ENCODE measurements at places on chromosomes 6 and 20. TPM values are rescaled to one million over a fixed set of nuclear protein-coding genes. Genes with fewer than 3 reads are reported as not detected.

DNA sequence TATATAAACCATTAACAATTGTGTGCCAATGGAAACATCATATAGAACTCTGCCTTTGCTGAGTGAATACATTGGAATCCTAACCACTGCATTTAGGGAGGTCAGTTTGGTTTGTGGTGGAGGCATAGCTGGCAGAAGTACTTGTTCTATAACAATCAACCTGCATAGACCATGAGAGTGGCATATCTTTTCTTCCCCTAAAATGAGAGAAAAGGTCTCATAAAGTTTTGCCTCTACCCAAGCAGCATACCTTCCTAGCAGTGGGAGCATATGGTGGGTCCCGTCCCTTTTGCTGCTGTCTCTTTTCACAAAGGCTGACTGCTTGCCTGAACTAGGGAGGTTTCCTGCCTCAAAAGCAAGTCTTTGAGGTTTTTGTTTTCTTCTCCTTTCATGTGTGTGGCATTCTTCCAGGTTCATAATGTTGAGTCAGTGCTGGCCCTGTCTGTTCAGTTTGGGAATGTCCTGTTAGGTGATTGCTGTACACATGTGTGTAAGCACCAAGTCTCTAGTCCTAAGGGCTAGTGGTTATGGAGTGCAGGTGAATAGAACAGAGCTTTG is 61.2 kb upstream of the SUPT3H start:
- no peak for DNase-seq

Gene STK38
- 39.0 TPM for total RNA-seq

- DNase-seq = no peak
Measured at GRCh38 chr6:107832151-107833056, 8.3 kb upstream of the SCML4 start.

GRCh38 chr6:41200296-41200900 is 551 bp downstream of the TREML2 start:
- no peak for DNase-seq

Gene PDE10A
- 1.1 TPM for total RNA-seq

Gene POM121L2
- not detected for total RNA-seq

Gene TEAD3
- 22.3 TPM for total RNA-seq

DNA sequence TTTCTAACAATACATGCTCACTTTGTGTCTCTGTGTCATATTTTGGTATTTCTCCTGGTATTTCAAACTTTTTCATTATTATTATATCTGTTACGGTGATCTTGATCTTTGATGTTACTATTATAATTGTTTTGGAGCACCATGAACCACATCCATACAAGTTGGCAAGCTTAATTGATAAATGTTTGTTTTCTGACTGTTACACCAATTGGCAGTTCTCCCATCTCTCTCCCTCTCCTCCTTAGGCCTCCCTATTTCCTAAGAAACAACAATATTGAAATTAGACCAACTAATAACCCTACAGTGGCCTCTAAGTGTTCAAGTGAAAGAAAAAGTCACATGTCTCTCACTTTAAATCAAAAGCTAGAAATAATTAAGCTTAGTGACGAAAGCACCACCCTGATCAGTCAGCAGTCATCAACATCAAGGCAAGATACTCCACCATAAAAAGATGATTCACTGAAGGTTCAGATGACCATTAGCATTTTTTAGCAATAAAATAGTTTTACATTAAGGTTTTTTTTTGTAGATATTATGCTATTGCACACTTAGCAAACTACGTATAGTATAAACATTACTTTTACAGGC is 61.5 kb downstream of the IBTK start:
- DNase-seq = no peak

Gene PSORS1C2
- not detected for total RNA-seq

- no peak for DNase-seq
Measured at GRCh38 chr6:42211726-42212125, 5.9 kb downstream of the MRPS10 start.

DNA sequence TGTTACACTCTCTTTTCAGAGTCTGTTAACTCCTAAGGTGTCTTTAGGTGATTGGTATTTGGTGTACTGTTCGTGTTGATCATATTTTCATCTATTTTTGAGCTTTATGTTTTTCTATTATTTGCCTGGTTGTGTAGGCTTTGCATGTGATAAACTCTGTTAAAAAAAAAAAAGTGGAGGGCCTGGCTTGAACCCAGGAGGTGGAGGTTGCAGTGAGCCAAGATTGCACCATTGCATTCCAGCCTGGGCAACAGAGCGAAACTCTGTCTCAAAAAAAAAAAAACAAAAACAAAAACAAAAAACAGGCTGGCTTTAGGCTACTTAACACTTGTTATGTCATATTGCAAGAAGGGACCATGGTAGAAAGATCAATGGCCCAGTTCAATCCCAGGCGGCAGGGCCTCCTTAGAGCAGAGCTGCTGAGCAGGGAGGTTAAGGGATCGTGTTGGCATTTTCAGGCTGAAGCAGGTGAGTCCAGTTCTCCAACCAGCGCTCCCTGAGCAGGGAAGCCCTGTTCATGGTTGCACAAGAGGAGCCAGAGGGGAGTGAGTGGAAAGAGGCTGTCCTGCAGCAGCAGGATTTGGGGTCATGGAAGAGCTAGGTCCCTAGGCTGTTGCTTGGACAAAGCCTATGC is 8.5 kb downstream of the PYGB start:
- peak; percentile 48 for DNase-seq

GRCh38 chr6:34593701-34594100 is 37.6 kb upstream of the SPDEF start:
- DNase-seq = no peak

DNA sequence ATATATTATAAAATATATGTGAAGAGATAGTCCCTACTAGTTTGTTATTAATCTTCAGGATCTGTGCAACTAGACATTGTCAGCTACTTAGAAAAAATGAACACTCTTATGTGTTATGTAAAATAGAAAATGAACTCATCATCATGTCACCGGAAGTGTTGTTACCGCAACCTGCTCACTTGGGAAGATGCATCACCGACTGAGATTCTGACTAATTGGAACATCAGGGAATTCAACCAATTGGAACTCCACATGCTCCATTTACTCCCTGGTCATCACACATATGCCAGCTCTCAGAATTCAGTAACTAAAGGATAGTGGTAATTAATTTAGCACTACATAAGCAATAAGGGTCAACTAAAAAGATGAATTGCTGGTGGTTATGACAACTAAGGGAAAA is 16.7 kb upstream of the B3GAT2 start:
- no peak for DNase-seq

- DNase-seq = no peak
Measured at GRCh38 chr6:149860834-149861602, 3.1 kb downstream of the LRP11 start.

- peak; percentile 80 for DNase-seq
Measured at GRCh38 chr6:25652007-25652515, at the start of gene SCGN. Gene SCGN (plus strand): TSS chr6:25652215. CDS start chr6:25652404, 189 bp downstream.

Gene UNC5CL
- 0.97 TPM for total RNA-seq

- no peak for DNase-seq
Measured at GRCh38 chr20:50085481-50086365, 27.2 kb downstream of the UBE2V1 start.

Gene MEP1A
- total RNA-seq = not detected

DNA sequence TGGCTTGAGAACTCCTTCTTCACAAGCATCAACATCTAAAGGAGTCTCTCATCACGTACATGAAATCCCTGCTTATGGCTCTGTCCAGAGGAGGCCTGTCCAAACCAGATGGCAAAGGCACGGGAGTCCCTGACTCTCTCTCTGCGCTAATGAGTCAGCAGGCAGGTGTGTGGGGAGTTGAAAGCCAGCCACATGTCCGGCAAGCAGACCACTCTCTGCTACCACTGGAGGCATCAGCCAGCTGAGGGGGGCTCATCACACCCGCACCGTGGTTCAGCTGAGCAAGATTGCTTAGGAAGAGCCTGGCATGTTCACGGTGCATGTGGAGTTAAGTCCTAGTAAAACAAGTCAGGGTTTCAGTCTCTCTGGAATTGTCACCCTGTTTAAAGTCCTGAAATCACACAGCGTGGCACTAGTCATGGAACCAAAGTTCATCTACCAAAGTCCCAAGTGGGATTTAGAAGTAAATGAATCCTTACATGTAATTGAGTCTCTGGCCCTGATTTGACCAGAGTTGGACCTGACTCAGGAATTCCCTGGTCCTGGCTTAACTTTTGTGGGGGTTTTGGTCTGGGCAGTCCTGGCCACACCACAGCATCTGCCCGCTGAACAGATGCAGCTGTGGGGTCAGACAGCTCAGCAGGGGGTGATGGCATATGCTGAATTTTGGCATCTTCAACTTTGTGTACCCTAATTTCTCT is 155.2 kb upstream of the RIN2 start:
- no peak for DNase-seq

DNA sequence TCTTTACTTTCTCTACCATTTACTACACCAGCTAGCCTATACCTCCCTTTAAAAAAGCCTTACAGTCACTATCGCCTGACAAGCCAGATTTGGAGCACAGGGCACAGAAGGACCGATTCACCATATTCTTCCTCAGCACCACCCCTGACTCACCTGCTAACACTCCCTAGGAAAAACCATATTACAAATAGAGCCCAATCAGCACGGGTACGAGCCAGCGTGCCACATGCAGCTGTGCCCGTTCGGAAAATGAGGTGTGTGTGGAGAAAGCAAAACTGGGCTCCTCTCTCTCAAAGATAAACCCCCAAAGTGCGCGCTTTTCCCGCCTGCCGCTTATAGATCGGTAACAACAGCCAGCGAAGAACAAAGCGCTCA is 1.2 kb downstream of the SYNCRIP start:
- DNase-seq = no peak

DNA sequence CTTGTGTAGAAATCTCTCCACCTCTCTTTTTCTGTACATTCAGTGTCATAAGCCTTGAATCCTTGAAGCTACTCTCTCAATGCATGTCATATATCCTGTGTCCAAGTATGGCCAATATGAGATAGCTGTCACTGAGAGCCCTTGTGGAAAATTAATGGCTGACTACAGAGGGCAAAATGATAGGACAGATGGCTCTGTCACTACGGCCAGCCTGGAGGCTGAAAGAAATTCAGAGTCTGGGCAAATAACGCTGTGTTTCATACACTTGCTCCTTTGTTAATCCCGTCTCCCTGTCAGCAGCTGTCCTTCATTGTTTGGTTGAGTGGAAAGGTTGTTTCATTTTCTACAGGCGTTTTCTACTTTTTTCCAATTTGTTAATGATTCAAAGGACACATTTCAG is 70.4 kb upstream of the VGLL2 start:
- no peak for DNase-seq

DNA sequence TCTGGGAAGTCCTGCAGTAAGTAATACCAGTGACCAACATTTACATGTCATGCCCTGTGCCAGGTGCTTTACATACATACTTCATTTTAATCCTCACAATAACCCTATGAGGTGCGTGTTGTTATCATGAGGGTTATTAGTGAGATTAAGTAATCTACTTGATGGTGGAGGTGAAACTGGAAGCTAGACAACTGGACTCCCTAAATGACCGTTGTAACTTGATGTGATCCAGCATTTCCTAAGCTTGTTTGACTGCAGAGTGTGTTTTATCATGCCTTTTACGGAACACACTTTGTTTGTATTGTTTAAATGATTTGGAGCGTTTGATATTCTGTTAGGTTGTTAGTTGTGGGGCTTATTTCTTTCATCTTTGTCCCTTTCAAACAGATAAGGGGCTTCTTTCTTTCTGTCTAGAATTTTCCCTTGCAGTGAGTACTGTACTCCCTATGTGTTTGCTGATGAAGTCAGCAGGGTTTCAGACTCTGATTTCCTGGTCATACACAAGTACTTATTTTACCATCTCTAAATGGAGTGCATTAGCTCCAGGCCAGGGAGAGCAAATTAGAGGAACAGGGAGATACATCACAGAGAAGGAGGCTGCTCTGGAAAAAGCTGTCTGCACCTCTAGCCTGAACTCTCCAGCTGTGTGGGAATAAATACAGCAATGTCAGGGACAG is 29.7 kb downstream of the CHMP4B start:
- DNase-seq = no peak

Gene KCNK17
- total RNA-seq = 0.61 TPM

Gene CRISP3
- 0.89 TPM for total RNA-seq

DNA sequence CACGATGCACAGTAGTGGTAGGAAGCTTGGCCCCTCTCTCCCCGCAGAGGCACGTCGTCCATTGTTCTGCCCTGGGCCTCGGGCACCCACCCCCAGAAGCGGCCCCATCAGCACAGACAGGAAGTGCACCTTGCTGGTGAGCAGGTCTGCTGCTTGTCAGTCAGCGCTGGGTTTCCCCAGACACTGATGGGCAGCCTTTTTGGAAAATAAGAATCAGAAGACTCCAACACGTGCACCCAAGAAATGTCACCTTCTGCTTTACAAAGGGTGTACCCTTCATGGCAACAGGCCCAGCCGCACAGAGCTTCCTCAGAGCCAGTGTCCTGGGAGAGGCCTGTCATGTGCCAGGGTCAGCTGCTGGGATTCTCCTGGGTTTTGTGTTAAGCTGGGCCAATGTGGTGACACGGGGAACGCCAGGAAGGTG is 34.7 kb upstream of the IRF4 start:
- DNase-seq = peak; percentile 82

- DNase-seq = no peak
Measured at GRCh38 chr6:25010902-25011625, 75.3 kb upstream of the RIPOR2 start.

Gene OR2J3
- not detected for total RNA-seq

DNA sequence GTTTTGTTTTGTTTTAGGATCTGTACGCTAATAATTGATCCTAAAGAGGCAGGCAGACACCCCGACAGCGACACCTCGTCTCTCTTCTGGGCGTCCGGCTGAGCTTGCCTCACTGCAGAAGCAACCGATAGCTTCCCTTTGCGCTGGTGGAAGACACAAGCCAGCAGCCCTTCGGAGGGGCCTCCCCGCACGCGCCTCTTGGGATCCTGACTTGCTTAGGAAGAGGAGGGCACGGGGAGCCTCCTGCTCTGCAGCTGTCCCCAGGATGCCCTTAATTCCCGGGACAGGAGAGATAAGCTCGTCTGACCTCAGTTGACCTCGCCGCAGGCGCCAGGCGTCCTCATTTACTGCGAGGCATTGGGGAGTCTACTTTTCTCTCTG is 94.0 kb downstream of the CD83 start:
- DNase-seq = peak; percentile 59

Gene TFAP2B
- not detected for total RNA-seq

DNA sequence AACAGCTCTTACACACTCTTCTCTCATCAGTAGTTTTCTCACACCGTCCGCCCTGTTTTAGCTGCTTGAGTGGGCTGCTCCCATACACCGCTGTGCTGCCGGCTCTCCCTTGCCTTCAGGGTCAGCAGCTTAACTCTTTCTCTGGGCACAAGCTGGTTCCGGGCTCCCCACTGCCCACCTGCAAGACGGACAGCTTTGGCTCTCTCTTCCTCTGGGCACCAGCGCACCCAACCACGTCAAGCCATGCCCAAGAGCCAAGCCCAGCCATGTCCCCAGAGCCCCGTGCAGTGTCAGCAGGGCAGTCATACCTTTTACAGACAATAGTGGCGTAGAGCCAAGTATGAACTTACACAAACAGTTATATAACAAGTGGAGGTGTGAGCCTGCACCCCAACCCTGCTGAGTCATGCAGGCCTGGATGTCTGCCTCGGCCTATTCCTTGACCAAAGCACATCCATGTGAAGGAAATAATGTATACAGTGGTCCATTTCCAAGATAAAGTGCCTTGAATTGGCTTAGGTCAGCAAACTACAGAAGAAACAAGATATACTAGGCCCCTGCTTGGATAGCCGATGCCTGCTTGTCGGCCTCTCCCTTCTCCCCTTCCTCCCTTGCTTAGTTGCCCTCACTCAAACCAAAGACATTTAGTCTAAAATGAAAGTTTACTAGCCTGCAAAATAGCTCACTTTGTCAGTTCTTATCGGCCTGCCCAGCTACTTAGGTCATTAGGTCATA is 89.3 kb downstream of the JPH2 start:
- no peak for DNase-seq

GRCh38 chr6:127481111-127481510 is 21.9 kb upstream of the KIAA0408 start:
- no peak for DNase-seq

Gene MATN4
- total RNA-seq = not detected
